ENCODE measurements at places on chromosomes 2 and 18.

GRCh38 chr2:104158191-104158590, 695.7 kb upstream of the POU3F3 start:
- no peaks in the 10 kb centered on the region for H3K27me3 ChIP-seq
- no peak for DNase-seq
- H3K4me3 ChIP-seq: no peak overlapping the region
- H3K27ac ChIP-seq: no peak overlapping the region

GRCh38 chr18:54392543-54393023, 34.9 kb downstream of the C18orf54 start:
- DNase-seq: no peak
- no peak overlapping the region for H3K27ac ChIP-seq
- no peaks in the 10 kb centered on the region for H3K27me3 ChIP-seq
- H3K4me1 ChIP-seq: no peaks in the 10 kb centered on the region
- no peaks in the 10 kb centered on the region for H3K36me3 ChIP-seq
- H3K4me3 ChIP-seq: no peak overlapping the region

DNA sequence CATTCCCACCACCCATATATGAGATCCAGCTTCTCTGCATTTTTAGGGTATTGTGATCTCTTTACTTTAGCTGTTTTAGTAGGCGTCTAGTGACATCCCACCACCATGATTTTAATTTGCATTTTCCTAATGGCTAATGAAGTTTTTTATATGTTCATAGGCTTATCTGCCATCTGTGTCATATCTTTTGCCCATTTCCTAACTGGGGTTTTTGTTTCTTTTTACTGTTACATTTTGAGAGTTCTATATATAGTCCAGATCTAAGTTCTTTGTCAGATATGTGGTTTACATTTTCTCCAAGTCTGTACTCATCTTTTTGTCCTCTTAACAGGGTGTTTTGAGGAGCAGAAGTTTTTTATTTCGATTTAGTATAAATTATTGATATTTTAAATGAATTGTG, 39.6 kb downstream of the PTPN2 start:
- no peaks in the 10 kb centered on the region for H3K27me3 ChIP-seq
- DNase-seq: no peak
- H3K36me3 ChIP-seq: no peaks in the 10 kb centered on the region

- no peaks in the 10 kb centered on the region for H3K4me1 ChIP-seq
- DNase-seq: no peak
- H3K36me3 ChIP-seq: no peaks in the 10 kb centered on the region
- peak overlapping the region; percentile 94 for H3K27ac ChIP-seq
- H3K27me3 ChIP-seq: no peaks in the 10 kb centered on the region
These were observed 126.7 kb downstream of the OSBPL1A start for GRCh38 chr18:24270937-24271380.

GRCh38 chr18:28816155-28816554, 639.2 kb upstream of the CDH2 start:
- H3K27ac ChIP-seq: no peak overlapping the region
- H3K27me3 ChIP-seq: no peaks in the 10 kb centered on the region
- DNase-seq: no peak
- no peak overlapping the region for H3K4me3 ChIP-seq

GRCh38 chr2:190722061-190722759, 73.3 kb downstream of the NAB1 start:
- H3K27ac ChIP-seq: no peak overlapping the region
- no peak overlapping the region for H3K4me3 ChIP-seq
- H3K36me3 ChIP-seq: no peaks in the 10 kb centered on the region

DNA sequence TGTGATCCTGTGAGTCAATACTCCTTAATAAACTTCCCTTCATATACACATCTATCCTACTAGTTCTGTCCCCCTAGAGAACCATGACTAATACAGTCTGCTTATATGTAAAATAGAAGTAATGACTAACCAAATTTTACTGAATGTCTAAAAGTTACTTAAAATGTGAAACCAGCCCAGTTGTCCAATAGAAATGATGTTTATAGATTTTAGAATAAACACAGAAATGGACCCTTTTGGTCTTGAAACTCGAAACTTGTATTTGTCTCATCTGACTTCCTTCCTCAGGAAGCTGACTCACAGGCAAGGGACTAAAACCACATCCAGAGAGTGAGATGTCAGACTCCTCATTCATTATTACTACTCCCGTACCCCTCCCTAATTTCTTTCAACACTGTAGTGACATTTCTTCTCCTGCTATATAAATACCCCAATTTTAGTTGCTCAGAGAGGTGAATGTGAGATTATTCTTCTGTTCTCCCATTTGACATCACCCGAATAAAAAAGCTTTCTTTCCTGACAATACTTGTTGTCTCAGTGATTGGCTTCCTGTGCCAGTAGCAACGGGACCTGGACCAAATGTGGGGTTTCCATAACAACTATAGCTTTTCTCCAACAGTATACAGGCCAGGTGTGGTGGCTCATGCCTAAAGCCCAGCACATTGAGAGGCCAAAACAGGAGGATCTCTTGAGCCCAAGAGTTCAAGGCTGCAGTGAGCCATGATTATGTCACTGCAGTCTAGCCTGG, 486.0 kb downstream of the ERBB4 start:
- H3K27me3 ChIP-seq: no peaks in the 10 kb centered on the region
- no peak overlapping the region for H3K4me3 ChIP-seq
- no peaks in the 10 kb centered on the region for H3K36me3 ChIP-seq
- H3K27ac ChIP-seq: no peak overlapping the region

DNA sequence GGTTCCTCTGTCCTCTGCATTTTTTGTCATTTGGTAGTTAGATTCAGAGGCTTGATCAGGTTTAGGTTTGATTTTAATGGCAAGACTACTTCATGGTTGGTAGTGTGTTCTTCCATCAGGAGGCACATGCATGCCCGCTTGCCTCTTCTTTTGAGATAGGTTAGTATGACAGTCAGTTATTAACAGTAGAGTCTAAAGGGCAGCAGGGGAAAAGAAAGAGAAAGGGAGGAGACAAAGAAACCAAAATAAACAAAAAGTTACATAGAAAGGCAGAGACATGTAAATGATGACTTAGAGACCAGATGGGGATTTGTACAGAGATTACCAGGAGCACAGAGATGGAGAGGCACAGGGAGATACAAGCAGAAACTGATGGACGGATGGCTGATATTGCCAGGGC, 10.2 kb upstream of the RMP24 start:
- H3K27ac ChIP-seq: no peak overlapping the region
- no peak for DNase-seq
- no peak overlapping the region for H3K4me3 ChIP-seq
- no peaks in the 10 kb centered on the region for H3K4me1 ChIP-seq

DNA sequence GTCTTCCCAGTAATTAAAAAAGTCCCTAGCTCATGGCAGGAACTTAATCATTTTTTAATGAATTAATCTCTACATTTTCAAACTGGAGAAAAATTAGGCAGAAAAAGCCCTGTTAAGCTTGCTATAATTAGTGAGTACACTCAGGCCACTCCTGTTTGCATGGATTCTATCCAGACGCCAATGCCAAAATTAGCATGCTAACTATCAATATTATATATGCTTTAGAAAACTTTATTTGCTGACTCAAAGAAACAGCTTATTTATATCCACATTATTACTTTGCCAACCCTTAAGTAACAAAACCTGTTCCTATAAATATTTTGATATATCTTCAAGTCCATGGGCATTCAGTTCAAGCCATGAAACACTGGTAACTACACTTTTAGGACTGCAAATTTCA, 90.9 kb downstream of the SMC6 start:
- no peak overlapping the region for H3K27ac ChIP-seq
- no peaks in the 10 kb centered on the region for H3K36me3 ChIP-seq
- no peak overlapping the region for H3K4me3 ChIP-seq
- no peaks in the 10 kb centered on the region for H3K27me3 ChIP-seq

- peak overlapping the region; percentile 69 for H3K4me3 ChIP-seq
- no peaks in the 10 kb centered on the region for H3K4me1 ChIP-seq
- no peaks in the 10 kb centered on the region for H3K27me3 ChIP-seq
- DNase-seq: no peak
- peak overlapping the region; percentile 85 for H3K27ac ChIP-seq
- H3K36me3 ChIP-seq: no peaks in the 10 kb centered on the region
These were observed 710 bp downstream of the DUSP19 start for GRCh38 chr2:183079139-183079775.

- no peak for DNase-seq
- H3K4me3 ChIP-seq: no peak overlapping the region
- H3K36me3 ChIP-seq: no peaks in the 10 kb centered on the region
These were observed 83.5 kb downstream of the COBLL1 start for GRCh38 chr2:164757934-164758695.

DNA sequence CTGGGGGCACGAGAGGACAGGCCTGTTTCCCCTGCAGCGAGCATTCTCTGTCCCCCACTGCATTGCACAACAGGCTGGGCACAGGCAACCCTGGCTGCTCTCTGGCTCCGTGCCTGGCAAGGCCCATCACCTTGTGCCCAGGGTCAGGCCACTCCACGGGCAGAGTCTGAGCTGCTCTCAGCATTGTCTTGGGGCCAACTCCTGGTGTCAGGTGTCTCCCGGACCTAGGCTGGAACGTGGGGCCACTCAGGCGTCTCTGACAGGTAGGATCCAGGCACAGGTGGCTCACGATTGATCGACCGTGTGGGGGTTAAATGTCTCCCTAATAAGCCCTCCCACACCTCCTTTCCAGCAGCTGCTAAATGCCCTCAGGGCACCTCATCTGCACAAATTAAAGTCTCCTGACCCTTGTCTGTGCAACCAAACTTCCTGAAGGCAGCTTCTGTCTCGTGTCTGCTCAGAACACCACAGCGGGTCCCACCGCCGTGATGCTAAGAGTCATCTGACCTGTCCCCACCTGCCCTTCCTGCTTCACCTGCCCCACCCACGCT, 66.6 kb upstream of the GPC1 start:
- H3K27ac ChIP-seq: no peak overlapping the region
- no peak for DNase-seq
- peaks cover 5% of the 10 kb centered on the region for H3K27me3 ChIP-seq
- H3K36me3 ChIP-seq: no peaks in the 10 kb centered on the region

- H3K4me1 ChIP-seq: no peaks in the 10 kb centered on the region
- H3K27me3 ChIP-seq: no peaks in the 10 kb centered on the region
- no peak overlapping the region for H3K27ac ChIP-seq
- H3K36me3 ChIP-seq: no peaks in the 10 kb centered on the region
These were observed 48.0 kb downstream of the CDC42EP3 start for GRCh38 chr2:37623406-37623805.

DNA sequence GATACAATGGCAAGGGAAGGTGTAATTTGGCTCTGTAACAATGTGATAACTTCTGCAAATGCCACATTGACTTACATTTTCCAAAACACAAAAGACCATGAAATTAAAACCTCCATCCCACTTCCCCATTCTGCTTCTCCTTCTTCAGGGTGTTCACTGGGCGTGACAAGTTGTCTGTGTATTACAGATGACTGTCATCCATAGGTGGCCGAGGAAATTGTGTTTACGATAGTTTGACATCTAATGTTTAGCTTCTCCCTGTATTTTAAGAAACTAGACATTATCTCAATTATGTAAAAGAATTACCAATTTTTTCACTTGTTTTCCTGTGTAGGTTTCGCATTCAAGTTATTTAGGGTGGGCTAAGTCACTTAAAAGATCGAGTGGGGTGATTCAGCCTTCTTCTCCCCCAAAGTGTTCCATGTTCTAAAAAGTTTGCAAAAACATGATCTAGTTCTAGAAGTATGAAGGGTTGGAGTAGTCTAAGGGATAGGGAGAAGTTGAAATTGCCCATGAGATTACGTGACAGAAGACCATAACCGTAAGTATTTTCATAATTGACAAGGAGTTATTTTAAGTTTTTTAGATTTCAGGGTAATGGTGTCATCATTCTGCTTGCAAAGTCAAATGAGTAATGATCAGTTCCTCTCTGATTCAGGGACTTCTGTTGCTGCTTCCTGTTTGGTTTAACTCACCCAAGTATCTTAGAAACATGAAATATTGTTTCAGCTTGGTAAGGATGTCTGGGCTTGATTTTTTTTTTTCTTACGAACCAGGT, 25.2 kb upstream of the CYTIP start:
- H3K36me3 ChIP-seq: no peaks in the 10 kb centered on the region
- no peak overlapping the region for H3K27ac ChIP-seq
- no peak for DNase-seq
- no peak overlapping the region for H3K4me3 ChIP-seq

- peak overlapping the region; percentile 79 for H3K4me3 ChIP-seq
- H3K36me3 ChIP-seq: no peaks in the 10 kb centered on the region
- peak; percentile 57 for DNase-seq
- no peaks in the 10 kb centered on the region for H3K27me3 ChIP-seq
These were observed 1.0 kb upstream of the TUBB6 start for GRCh38 chr18:12306752-12307700.

- no peak for DNase-seq
- no peaks in the 10 kb centered on the region for H3K36me3 ChIP-seq
- no peaks in the 10 kb centered on the region for H3K27me3 ChIP-seq
- no peak overlapping the region for H3K27ac ChIP-seq
- no peak overlapping the region for H3K4me3 ChIP-seq
These were observed 22.1 kb upstream of the CATIP start for GRCh38 chr2:218334531-218334930.

- DNase-seq: no peak
- H3K4me1 ChIP-seq: no peaks in the 10 kb centered on the region
- no peak overlapping the region for H3K4me3 ChIP-seq
- H3K36me3 ChIP-seq: no peaks in the 10 kb centered on the region
These were observed 69.1 kb downstream of the GAREM1 start for GRCh38 chr18:32401621-32402020.

GRCh38 chr2:109432421-109432820, 181.3 kb downstream of the SEPTIN10 start:
- H3K27me3 ChIP-seq: no peaks in the 10 kb centered on the region
- no peak for DNase-seq
- no peak overlapping the region for H3K4me3 ChIP-seq
- H3K27ac ChIP-seq: no peak overlapping the region

- H3K4me3 ChIP-seq: no peak overlapping the region
- no peaks in the 10 kb centered on the region for H3K36me3 ChIP-seq
- no peaks in the 10 kb centered on the region for H3K4me1 ChIP-seq
These were observed 57.1 kb upstream of the PAX3 start for GRCh38 chr2:222355860-222356259.

- no peaks in the 10 kb centered on the region for H3K4me1 ChIP-seq
- DNase-seq: no peak
- H3K27ac ChIP-seq: no peak overlapping the region
- no peak overlapping the region for H3K4me3 ChIP-seq
- no peaks in the 10 kb centered on the region for H3K36me3 ChIP-seq
These were observed 97.0 kb downstream of the NEB start for GRCh38 chr2:151637271-151637781.

All from breast epithelium (tissue), 4 donors.